ENCODE measurements at places on chromosomes 11 and 22.
A peak's percentile ranks its signal among the peaks of the same experiment; 100 is the strongest.

DNA sequence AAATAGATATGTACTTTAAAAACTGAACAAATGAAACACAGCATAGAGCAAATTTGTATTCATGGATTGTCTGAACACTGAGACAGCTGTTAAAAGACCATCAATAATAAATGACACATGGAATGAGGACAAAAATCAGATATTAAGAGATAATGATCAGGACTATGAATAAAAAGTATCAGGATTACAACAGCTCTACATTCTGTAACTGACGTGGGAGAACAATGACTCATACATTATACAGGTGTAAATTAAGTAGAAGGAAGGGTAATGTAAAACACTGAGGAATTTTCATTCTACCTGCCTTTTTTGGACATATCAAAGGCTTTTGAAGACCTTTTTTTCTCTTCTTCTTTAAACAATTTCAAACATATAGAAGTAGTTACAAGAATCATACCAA lies 310.9 kb upstream of the ANO3 start:
- no peaks in the 10 kb centered on the region for H3K36me3 ChIP-seq
- H3K4me1 ChIP-seq, result no peaks in the 10 kb centered on the region
- H3K27ac ChIP-seq, result no peak overlapping the region

DNA sequence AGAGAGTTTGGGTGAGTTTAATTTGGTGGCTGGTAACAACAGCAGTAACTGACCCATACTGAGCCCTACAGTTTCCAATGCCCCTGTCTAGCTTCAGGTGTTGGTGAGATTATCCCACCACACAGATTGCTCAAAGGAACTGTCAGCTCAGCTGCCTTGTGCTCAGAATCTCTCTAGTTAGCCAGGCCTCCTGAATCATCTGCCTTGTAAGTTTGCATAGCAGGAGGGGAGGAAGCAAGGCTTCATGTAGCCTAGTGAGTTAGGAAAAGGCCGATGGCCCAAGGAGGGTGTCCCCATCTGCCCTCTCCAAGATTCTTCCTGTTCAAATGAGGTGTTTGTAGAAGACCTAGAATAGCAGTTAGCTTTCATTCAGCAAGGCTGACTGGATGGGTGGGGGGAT lies 74.3 kb downstream of the MICAL2 start:
- peaks cover 65% of the 10 kb centered on the region for H3K4me1 ChIP-seq
- H3K36me3 ChIP-seq, result no peaks in the 10 kb centered on the region
- H3K27ac ChIP-seq, result no peak overlapping the region
- no peaks in the 10 kb centered on the region for H3K27me3 ChIP-seq
- H3K4me3 ChIP-seq, result no peak overlapping the region
- no peak for DNase-seq

GRCh38 chr11:19394525-19395016 lies 153.8 kb upstream of the E2F8 start:
- H3K27ac ChIP-seq, result no peak overlapping the region
- DNase-seq, result no peak
- H3K4me3 ChIP-seq, result no peak overlapping the region
- H3K4me1 ChIP-seq, result no peaks in the 10 kb centered on the region
- H3K36me3 ChIP-seq, result no peaks in the 10 kb centered on the region

GRCh38 chr11:116960930-116961329 lies 123.5 kb upstream of the APOA1 start:
- peak; percentile 8 for DNase-seq
- peaks cover 28% of the 10 kb centered on the region for H3K4me1 ChIP-seq
- no peak overlapping the region for H3K27ac ChIP-seq
- no peak overlapping the region for H3K4me3 ChIP-seq
- H3K36me3 ChIP-seq, result no peaks in the 10 kb centered on the region

DNA sequence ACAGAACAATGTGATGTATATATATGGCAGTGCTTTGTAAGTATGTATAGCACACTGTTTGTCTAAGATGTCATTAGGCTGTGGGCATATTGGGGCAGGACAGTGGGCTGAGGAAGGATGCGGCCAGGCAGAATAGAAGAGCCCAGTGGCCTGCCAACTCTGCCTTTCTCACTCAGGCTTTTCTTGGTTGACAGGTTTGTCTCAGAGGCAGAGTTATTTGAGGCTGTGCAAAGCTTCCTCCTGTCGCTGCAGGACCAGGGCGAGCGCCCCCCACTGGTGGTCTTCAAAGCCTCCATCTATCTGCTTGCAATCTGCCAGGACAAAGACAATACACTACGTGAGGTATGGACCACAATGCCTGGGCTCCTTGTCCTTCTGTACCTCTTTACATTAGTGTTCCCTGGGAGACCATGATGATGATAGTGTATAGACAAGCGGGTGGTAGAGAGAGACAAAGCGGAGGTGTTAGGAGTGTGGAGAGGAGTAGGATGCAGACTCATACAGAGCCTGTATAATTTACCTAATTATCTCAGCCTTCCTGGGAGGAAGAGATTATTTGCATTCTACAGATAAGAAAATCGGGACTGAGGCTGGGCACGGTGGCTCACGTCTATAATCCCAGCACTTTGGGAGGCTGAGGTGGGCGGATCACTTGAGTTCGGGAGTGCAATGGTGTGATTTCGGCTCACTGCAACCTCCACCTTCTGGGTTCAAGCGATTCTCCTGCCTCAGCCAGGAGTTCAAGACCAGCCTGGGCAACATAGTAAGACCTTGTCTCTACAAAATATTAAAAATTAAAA lies 37.3 kb upstream of the CCDC134 start:
- no peak overlapping the region for H3K27ac ChIP-seq
- DNase-seq, result peak; percentile 28
- no peaks in the 10 kb centered on the region for H3K36me3 ChIP-seq
- H3K27me3 ChIP-seq, result no peaks in the 10 kb centered on the region
- no peak overlapping the region for H3K4me3 ChIP-seq

DNA sequence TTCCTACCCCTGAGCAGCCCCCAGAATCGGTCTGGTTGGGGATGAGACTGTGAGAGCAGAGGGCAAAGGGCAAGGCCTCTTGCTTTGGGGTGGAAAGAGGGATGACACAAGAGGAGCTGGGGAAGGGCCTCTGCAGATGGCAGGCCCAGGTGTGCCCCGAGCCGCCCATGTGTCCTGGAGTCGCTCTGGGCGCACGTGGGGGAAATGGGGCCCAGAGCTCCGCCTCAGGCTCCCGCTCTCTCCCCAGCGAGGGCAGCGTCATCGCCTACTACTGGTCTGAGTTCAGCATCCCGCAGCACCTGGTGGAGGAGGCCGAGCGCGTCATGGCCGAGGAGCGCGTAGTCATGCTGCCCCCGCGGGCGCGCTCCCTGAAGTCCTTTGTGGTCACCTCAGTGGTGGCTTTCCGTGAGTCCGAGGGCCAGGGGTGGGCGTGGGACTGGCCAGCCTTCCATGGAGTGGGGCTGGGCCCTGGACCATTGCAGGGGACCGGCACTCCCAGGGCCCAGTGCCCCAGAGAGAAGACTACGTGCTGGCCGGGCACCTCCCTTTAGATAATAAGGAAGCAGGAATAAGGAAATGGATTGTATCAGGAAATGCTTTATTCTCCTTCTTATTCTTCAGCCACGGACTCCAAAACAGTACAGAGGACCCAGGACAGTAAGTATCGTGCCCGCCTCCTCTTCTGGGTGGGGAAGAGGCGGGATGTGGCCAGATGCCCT lies 30.1 kb downstream of the ST14 start:
- no peaks in the 10 kb centered on the region for H3K27me3 ChIP-seq
- no peak overlapping the region for H3K4me3 ChIP-seq
- no peaks in the 10 kb centered on the region for H3K4me1 ChIP-seq
- no peak for DNase-seq

- no peaks in the 10 kb centered on the region for H3K27me3 ChIP-seq
- H3K27ac ChIP-seq, result no peak within 1 kb of the TSS
- H3K36me3 ChIP-seq, result no peaks in the 10 kb centered on the region
- no peak for DNase-seq
- no peaks in the 10 kb centered on the region for H3K4me1 ChIP-seq
Measured at GRCh38 chr11:102047305-102047924, at the start of gene CFAP300. Gene CFAP300, plus strand, starts transcription at chr11:102047437. Its CDS starts 34 bp downstream, at chr11:102047471.

DNA sequence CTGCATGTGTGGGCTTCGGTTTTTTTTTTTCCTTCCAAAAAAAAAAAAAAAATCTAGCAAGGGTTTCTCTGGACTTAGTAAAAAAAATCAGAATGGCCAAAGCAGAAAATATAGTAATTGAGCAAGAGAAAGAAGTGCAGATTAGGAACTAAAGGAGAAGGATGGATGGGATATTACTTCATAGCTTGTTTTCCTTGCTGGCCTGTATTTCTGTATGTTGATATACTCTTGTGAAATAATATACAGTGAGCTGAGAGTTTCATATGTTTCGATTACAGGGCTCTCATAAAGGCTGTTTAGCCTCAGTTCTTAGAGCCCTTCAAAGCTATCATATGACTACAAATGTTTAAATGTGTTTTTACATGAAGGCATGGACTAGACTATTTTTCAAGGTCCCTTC lies 34.3 kb upstream of the NFRKB start:
- no peaks in the 10 kb centered on the region for H3K27me3 ChIP-seq
- H3K36me3 ChIP-seq, result no peaks in the 10 kb centered on the region
- no peaks in the 10 kb centered on the region for H3K4me1 ChIP-seq
- H3K4me3 ChIP-seq, result no peak overlapping the region
- DNase-seq, result no peak

GRCh38 chr22:27990451-27990840 lies 71.4 kb upstream of the PITPNB start:
- peaks cover 2% of the 10 kb centered on the region for H3K4me1 ChIP-seq
- no peak for DNase-seq
- no peak overlapping the region for H3K4me3 ChIP-seq

DNA sequence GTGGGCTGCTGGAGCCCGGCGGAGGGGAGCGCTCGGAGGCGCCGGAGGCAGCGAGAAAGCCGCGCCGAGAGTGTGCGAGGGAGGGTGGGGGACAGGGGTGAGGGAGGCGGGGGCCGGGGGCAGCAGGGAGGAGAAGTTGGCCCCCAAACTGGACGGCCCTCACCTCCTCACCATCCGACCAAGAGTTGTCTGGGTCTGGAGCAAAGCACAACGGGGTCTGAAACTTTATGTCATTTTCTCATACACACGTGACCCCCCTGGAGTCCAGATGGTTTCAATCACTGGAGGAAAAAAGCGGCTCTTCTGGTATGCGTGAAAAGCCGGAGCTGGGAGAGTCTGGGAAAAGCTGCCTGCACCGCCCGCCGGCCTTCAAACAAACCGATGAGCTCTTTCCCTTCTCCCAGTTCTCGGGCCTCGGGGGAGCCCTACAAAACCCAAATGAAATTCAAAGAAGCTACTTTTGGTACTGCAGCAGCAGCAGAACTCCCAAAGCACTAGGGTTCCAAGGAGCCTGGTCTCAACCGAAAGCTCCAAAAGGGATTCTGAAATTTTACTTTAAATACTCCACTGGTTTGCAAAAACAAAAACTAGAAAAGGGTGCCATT lies 39.7 kb upstream of the AKIP1 start:
- no peaks in the 10 kb centered on the region for H3K27me3 ChIP-seq
- H3K27ac ChIP-seq, result no peak overlapping the region
- peak; percentile 16 for DNase-seq
- H3K4me1 ChIP-seq, result peaks cover 8% of the 10 kb centered on the region

- DNase-seq, result no peak
- no peak overlapping the region for H3K27ac ChIP-seq
- H3K4me1 ChIP-seq, result no peaks in the 10 kb centered on the region
- H3K36me3 ChIP-seq, result no peaks in the 10 kb centered on the region
- H3K4me3 ChIP-seq, result no peak overlapping the region
- H3K27me3 ChIP-seq, result no peaks in the 10 kb centered on the region
Measured at GRCh38 chr11:78255919-78256318, 67.2 kb downstream of the USP35 start.

- no peak for DNase-seq
- no peaks in the 10 kb centered on the region for H3K27me3 ChIP-seq
- H3K4me3 ChIP-seq, result no peak overlapping the region
- no peaks in the 10 kb centered on the region for H3K36me3 ChIP-seq
- no peak overlapping the region for H3K27ac ChIP-seq
- peaks cover 21% of the 10 kb centered on the region for H3K4me1 ChIP-seq
Measured at GRCh38 chr11:118078911-118079411, 2.1 kb downstream of the TMPRSS4 start.

DNA sequence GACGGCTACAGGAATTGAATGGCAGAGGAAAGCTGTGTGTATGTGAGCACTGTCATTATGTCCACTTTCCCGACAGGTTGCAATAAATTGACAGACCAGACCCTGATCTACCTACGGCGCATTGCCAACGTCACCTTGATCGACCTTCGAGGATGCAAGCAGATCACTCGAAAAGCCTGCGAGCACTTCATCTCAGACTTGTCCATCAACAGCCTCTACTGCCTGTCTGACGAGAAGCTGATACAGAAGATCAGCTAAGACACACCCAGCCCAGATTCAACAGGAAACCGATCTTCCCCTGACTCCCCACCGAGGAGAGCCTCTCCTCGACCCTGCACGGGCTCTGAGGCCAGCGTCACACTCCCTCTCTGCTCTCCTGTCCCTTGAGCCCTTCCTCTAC lies 11.5 kb upstream of the GRK2 start:
- no peak for DNase-seq
- H3K4me1 ChIP-seq, result no peaks in the 10 kb centered on the region
- H3K36me3 ChIP-seq, result peaks cover 59% of the 10 kb centered on the region
- H3K27ac ChIP-seq, result no peak overlapping the region

DNA sequence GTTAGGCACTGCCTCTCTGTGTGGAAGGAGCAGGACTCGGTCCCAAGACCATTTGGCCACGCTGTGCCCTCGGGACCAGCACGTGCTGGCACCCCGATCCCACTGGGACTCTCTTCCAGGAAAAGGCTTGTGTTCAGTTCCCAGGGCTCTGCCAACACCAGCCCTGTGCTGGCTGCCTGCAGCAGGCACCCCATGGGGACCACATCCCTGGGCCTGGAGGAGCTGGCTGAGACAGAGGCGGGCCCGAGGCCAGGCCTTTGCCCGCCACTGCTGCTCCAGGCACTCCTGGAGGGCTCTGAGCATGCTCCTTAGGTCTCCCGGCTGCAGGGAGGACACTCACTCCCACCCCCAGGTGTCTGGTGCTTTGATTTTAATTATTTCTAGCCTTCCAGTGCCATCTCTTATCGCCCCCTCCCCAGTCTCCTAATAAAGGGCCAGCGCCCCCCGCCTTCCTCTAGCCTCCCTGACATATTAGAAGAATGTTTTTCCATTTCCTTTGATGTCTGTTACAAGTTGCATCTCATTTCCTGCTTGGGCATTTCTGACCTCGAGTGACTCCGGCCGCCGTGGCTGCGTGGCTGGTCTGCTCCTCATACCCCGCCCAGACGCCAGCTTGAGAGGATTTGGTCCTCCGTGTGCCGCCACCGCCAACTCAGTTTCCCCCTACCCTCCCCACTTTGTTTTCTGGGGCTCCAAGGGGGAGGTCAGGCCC lies 14.4 kb downstream of the CDKN1C start:
- 0 out of 2 replicates have a peak, but pooled peaks cover 2% of the 10 kb centered on the region for H3K4me1 ChIP-seq
- no peaks in the 10 kb centered on the region for H3K36me3 ChIP-seq
- H3K27me3 ChIP-seq, result no peaks in the 10 kb centered on the region
- H3K27ac ChIP-seq, result no peak overlapping the region
- no peak overlapping the region for H3K4me3 ChIP-seq
- no peak for DNase-seq

- no peak for DNase-seq
- H3K27ac ChIP-seq, result no peak overlapping the region
- no peak overlapping the region for H3K4me3 ChIP-seq
- H3K4me1 ChIP-seq, result no peaks in the 10 kb centered on the region
Measured at GRCh38 chr11:116281173-116282160, 491.3 kb downstream of the BUD13 start.
